ENCODE measurements at places on chromosomes 1 and 21.

GRCh38 chr1:211155040-211155439 lies 21.1 kb upstream of the KCNH1 start:
- no peak for DNase-seq

GRCh38 chr1:75616436-75617433 lies 5.8 kb upstream of the SLC44A5 start:
- DNase-seq: no peak

GRCh38 chr1:196372896-196373536 lies 235.2 kb downstream of the KCNT2 start:
- DNase-seq: no peak

GRCh38 chr1:63777965-63778880 lies 4.4 kb downstream of the ROR1 start:
- no peak for DNase-seq

GRCh38 chr1:111417755-111418154 lies 9.8 kb downstream of the OVGP1 start:
- no peak for DNase-seq

DNA sequence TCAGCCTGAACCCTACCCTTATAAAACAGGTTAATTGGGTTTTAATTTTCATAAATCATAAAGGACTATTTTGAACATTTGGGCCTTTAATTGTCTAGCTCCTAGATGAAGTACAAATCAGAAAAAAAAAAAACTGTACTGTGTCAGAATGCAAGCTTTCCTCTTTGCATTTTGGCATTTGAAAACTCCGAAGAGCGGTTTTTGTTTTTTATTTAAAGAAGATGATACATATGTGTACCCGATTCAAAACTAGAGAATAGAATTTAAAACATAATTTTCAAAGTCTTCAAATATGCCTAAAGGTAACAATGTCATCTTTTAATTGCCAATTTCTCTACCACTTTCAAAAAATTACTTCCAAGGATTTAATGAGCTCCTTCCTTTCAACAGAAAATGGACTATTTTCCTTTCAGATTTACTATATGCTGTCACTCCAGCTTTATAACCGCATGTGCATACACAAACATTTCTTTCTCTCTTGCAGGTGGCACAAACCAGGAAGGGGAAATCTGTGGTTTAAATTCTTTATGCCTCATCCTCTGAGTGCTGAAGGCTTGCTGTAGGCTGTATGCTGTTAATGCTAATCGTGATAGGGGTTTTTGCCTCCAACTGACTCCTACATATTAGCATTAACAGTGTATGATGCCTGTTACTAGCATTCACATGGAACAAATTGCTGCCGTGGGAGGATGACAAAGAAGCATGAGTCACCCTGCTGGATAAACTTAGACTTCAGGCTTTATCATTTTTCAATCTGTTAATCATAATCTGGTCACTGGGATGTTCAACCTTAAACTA lies 33.7 kb downstream of the MRPL39 start:
- DNase-seq: peak; percentile 29

DNA sequence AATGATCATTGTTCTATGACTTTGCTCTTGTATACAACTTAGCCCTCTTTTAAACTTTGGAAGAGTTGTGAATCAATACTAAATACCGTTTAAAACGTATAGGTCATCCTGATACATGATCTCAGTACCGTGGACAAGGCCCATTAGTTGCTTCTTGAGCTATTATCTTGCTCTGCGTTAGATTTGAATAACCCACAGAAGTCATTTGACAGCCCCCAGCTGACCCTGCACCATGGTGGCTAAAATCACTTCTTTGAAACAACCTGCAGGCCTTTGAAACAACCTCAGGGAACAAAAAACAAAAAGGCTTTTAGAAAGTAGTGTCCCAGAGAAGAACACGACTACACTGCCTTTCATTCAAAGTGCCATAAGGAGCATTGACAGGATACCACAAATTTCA lies 473.0 kb upstream of the ADGRL2 start:
- no peak for DNase-seq
